HT1080 (cell line): ENCODE measurements at places on chromosomes 2 and 18. TPM values are rescaled to one million over a fixed set of nuclear protein-coding genes. Genes with fewer than 3 reads are reported as not detected.

Gene PSD4
- 41.6 and 44.5 TPM in 2 replicates for total RNA-seq

Gene TLX2
- not detected in 2 replicates for total RNA-seq

Gene UGT1A6
- not detected in 2 replicates for total RNA-seq

Gene STON1
- 0.07 and 0.79 TPM in 2 replicates for total RNA-seq

Gene PROC
- total RNA-seq = not detected in 2 replicates

Gene TPO
- 0.27 and 0.43 TPM in 2 replicates for total RNA-seq

Gene UGT1A10
- not detected in 2 replicates for total RNA-seq

Gene LIMS4
- 0.18 and 0.63 TPM in 2 replicates for total RNA-seq

Gene GDF7
- 0.27 and 0.33 TPM in 2 replicates for total RNA-seq

GRCh38 chr2:164745012-164745797 is 96.4 kb downstream of the COBLL1 start:
- DNase-seq = no peak

DNA sequence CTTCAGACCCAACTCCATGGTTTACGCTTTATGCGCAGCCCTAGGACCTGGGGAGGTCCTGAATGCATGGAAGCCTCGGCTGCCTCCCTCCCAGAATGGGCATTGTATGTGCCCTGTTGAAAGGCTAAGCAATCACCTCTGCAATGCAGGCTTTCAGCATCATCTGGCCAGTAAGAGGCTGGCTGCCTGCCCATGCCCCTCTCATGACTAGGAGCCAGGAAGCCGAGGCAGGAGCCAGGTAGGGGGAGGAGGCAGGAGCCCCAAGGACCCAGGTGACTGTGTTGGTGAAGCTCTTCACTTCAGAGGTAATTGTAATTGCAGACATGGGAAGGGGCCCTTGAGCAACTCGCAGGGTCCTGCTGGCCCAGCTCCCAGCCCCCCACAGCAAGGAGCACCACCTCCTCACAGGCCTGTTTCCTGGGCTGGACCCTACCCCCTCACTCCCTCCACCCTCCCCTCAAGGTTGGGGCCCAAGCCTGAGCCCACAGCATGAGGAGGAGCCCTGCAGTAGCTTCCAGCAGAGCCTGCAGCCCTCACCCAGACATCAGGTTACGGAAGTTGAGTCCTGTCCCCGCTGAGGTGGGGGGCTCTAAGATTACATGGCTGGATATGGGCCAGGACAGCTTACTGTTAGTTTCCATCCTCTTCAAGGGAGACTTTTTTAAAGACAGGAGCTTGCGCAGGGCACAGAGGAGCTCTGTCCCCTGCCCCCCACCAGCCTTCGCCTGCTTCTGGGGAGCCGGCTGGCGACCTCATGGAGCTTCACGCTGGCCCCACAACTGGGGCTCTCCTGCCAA is 21.9 kb downstream of the CRACDL start:
- DNase-seq = no peak

GRCh38 chr2:135607561-135607960 is 76.3 kb downstream of the R3HDM1 start:
- DNase-seq = no peak

GRCh38 chr18:21831413-21831831 is 90.8 kb downstream of the MIB1 start:
- no peak for DNase-seq

DNA sequence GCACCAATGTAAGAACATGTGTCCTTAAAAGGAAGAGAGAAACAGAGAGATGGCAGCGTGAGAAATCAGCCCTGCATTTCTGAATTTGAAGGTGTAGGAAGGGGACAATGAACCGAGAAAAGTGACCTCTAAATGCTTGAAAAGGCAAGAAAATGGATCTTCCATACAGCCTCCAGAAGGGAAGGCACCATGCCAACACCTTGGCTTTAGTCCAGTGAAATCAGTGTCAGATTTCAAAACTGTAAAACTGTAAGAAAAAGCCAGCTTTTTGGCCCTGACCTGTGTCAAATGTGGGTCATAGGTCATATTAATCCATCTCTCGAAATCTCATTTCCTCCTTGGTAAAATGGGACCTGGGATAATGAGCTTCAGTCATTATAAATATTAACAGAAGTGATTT is 762.3 kb downstream of the DCDC2C start:
- no peak for DNase-seq

- no peak for DNase-seq
These were observed 657.5 kb upstream of the CDH7 start for GRCh38 chr18:65093346-65093745.

GRCh38 chr2:39736640-39737039 is 42.4 kb downstream of the THUMPD2 start:
- DNase-seq = no peak

GRCh38 chr18:69067048-69067447 is 269.2 kb downstream of the CCDC102B start:
- no peak for DNase-seq

DNA sequence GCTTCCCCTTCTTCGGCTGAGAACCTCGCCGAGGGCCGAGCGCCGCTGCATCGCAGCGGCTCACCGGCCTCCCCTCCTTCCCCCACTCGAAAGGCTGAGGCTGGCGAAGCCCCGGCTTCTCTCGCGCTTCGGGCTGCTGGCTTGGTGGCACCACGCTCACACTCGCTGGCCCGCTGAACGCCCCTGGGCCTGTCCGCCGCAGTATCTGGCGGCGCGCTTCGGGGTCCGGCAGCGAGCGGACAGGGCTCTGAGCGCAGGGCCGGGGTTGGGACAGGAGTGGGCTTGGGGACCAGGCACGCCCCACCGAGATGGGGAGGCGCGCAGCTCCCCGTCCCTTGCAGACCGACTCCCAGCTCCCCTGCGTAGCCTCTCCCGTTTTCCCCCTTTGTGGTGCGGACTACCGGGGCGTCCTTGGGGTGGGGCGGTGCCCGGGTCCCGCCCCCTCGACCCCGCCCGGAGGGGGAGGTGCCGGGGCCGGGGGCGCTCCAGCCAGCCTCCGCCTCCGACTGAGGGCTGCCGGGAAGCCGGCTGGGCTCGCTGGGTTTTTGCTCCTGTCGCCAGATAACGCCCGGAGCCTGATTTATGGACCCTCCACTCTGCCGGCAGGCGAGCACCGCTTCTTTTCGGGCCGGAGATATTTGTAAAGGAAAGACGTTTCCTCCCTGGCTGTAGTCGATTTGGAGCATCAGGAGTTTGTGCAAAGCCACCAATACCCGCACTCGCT is 3.8 kb downstream of the GBX2 start:
- no peak for DNase-seq

DNA sequence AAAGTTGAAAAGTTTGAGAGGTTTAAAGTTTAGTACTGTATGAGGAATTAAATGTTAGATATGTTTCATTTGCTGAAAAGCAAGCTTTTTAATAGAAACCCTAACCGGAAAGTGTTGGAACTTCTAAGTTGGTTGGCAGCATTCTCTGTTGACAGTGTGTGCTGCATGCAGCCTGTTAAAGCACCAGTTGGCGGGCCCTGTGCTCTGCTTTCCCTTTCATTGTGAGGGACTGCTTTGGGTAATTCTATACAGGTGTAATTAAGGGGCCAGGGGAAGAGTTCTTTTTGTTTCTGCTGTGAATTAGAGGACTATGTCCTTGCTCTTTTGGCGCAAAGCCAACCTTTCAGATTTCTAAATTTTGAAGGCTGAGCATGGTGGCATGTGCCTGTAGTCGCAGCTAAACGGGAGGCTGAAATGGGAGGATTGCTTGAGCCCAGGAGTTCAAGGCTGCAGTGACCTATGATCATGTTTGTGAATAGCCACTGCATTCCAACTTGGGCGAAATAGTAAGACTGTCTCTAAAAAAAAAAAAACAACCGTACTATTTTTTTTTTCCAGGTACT is 20.1 kb downstream of the PLEKHB2 start:
- DNase-seq = no peak

GRCh38 chr2:234488913-234489451 is 7.9 kb downstream of the ARL4C start:
- DNase-seq = peak; percentile 52

DNA sequence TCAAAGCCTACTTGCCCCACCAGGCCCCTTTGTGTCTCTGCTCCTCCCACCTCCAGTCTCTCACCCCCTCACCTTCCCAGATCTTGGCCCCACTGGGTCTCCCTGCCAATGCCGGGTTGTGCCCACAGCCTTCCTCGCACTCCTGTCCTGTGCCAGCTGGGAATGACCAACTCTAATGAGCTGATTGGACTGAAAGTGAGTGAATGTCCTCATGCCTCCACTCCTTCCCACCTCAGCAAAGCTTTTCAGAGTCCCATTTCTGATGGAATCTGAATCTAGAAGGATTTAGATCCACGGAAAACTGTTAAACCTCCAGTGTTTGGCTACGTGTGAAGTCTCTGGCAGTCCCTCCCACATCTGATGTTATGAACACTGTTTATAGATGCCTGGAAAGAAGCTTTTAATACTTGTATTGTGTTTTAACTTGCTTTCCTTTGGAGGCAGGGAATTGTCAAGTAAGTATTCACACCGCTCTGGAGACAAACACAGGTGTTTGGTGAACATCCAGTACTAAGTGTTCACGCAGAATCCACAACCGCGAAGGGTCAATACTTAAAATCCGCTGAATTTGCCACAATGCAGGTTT is 103.9 kb downstream of the RTN4 start:
- no peak for DNase-seq

DNA sequence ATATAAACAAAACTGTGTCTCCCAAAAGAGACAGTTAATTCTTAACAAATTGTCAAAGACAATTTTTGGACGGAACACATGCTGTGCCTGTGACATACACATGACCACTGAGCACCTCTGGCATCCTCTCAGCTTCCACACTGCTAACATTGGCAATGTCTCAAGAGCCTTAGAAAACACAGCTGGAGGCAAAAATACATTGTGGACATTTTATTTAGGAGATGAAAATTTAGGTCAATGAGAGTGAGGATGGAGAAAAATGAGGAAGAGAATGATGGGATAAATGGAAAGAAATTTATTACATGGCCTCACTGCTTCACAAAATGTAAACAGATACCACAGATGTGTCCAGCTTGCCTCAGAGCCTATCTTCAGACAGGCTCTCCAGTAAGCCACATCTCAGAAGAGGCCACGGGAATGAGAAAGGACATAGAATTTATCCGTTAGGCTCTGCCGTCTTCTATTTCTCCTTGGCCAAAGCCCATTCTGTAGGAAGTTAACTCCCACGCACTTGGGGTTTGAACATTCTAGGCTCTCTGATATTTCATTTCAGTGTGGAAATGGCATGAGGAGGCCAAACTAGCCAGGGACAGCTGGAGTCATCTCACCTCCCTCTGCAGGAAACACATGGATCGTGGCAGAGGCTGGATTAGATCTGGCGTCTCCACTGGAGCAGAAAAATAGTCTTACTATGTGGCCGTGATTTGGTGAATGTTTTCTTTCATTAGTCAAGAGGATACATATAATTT is 519.4 kb upstream of the DSEL start:
- DNase-seq = no peak

DNA sequence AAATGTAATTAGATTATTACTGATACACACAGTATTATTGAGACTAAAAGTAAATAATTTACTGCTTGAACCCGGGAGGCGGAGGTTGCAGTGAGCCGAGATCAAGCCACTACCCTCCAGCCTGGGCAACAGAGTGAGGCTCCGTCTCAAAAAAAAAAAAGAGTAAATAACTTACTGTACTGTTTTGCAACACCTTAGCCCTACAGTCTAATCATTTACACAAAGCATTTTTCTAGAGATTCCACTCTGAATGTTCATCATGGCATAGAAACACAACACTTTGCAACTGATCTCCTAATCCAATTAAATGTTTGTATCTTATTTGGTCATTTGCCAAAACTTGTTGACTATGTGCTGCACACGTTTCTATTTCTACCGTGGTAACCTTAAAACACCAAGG is 23.4 kb upstream of the RMP24 start:
- no peak for DNase-seq
